ENCODE measurements at places on chromosomes 6 and 20. TPM values are rescaled to one million over a fixed set of nuclear protein-coding genes. Genes with fewer than 3 reads are reported as not detected.

IL17F gene
- not detected for total RNA-seq

SMLR1 gene
- not detected for total RNA-seq

GJA10 gene
- total RNA-seq: 2.5 TPM

MCHR2 gene
- not detected for total RNA-seq

ALDH5A1 gene
- total RNA-seq: 17.5 TPM

TREML2 gene
- total RNA-seq: 0.27 TPM

SIRPB1 gene
- not detected for total RNA-seq
